ENCODE measurements at places on chromosomes 2 and 18. TPM values are rescaled to one million over a fixed set of nuclear protein-coding genes. Genes with fewer than 3 reads are reported as not detected.

The TMEM198 gene
- 8.6 TPM for total RNA-seq

The NYAP2 gene
- 8.2 TPM for total RNA-seq

The MBD2 gene
- total RNA-seq: 23.1 TPM

The SERPINB2 gene
- total RNA-seq: 2.0 TPM

The BCL11A gene
- 29.0 TPM for total RNA-seq

The AMER3 gene
- total RNA-seq: 11.8 TPM

The FOXI3 gene
- 7.1 TPM for total RNA-seq

The STARD6 gene
- total RNA-seq: not detected

The TPO gene
- total RNA-seq: 2.0 TPM

The RAD51AP2 gene
- total RNA-seq: 0.27 TPM

The PAPOLG gene
- 52.4 TPM for total RNA-seq

All from camera-type eye (tissue), 1 donor.